ENCODE measurements at places on chromosomes 1 and 21.

- DNase-seq: no peak
Measured at GRCh38 chr1:224629965-224630364, 13.8 kb downstream of the CNIH3 start.

DNA sequence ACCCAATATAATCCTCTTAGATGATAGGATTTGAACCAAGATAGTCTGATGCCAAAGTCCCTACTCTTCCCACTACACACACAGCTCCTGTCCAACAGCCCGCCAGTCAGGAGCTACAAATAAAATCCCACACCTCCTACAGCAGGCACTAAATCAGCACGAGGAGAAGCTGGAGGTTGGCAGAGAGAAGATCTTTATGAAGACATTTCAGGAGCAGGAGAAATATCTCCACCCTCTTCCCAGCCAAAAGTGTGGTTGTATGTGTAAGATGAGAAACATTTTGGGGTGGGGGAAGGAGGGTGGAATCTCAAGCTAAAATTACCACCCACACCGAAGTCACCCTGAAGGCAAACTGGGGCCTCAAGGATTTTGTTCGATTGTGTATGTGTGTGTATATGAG is 54.5 kb downstream of the PLXNA2 start:
- no peak for DNase-seq

DNA sequence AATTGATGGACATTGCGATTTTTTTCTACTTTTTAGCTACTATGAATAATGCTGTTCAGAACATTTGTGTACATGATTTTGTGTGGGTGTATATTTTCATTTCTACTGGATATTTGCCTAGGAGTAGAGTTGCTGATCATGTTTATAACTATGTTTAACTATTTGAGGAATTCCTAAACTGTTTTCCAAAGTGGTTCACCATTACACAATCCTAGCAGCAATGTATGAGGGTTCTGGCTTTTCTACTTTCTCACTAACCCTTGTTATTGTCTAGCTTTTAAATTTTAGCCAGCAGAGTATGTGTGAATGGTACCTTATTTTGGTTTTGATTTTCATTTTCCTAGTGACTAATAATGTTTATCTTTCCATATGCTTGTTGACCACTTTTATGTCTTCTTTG is 86.2 kb downstream of the ATG4C start:
- DNase-seq: no peak

DNA sequence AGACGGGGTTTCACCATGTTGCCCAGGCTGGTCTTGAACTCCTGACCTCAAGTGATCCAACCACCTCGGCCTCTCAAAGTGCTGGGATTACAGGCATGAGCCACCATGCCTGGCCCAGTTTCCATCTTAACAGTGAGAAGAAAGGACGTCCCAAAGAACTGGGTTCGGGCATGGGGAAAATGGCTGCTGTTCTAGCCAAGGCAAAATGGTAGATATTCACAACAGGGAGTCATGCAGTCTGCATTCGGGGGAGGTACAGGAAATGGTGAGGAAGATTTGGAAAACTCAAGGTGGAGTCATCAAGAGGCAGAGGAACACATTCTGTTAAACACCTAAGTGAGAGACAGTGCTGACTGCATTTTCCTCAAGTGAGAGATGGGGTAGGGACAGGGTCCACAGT is 4.1 kb upstream of the ATP2B4 start:
- no peak for DNase-seq

- DNase-seq: no peak
Measured at GRCh38 chr1:2229911-2230731, 2.0 kb downstream of the SKI start.

GRCh38 chr1:83574791-83575190 is 424.1 kb downstream of the TTLL7 start:
- DNase-seq: no peak

DNA sequence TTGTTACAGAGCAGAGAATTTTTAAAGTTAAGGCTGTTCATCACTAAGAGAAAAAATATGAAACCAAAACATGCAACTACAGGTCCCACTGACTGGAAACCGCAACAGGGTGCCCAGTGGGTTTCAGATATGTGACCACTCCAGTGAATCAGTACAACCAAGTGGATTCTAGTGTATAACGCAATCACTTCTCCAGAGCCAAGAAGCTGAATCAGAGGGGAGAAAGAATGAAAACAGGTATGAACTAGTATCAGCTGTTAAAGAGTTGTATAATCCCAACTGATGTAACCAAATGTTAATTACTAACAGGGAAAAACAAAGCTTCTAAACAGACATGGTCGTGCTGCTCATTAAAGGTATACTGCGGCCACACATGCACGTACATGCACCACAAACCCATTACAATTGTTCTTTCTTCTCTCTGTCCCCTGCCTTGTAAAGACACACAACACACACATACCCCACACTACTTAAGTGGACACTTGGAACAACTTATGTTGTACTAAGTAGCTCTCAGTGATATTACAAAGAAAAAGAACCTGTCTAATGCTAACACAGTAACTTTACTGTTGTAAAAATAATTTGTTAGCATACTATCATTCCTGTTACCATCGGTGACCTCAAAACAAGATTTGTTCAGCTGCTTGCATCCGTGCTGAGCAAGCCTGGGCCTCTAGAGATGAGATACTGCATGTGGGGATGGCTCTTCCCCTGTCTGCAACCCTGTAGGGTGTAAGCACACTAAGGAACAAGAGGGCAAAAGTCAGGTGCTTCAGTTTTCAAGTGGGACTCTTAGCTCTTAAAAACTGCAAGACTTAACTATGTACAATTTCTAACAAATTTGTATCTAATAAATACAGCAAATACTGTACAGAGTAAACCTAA is 74.2 kb downstream of the PTPN14 start:
- peak; percentile 72 for DNase-seq

DNA sequence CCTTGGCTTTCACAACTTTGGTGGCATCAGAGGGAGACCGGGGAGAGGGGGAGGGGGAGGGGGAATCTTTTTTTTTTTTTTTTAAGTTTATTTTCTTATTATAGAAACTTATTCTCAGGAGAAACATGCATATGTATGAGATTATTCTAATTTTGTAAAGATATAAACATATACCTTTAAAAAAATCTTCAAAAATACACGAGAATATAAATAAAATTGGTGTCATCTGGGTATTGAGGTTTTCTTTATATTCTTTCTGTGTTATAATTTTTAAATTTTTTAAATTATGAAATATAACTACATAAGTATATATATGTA is 18.9 kb upstream of the SNRPE start:
- no peak for DNase-seq

- no peak for DNase-seq
Measured at GRCh38 chr1:56522680-56523079, 56.7 kb downstream of the PLPP3 start.

- no peak for DNase-seq
Measured at GRCh38 chr1:37666241-37666867, 26.0 kb upstream of the CDCA8 start.

- no peak for DNase-seq
Measured at GRCh38 chr1:17955302-17956285, 152.0 kb upstream of the IGSF21 start.

DNA sequence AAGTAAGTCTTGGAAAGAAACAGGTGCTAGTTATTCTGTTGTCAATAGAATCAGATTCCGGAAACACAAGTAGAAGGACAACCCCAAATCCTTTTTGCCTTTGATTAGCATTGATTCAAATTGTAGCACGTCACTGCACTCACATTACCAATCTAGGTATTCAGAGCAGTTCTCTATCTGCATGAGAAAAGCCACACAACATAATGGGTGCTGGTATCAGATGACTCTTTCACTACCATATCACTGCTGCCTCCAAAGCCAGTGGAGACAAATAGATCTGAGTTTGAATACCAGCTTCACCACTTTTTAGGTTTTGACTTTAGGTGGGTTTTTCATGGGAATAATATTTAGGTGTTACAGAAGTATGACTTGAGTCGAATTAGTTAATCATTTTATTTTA is 38.9 kb downstream of the RTCA start:
- DNase-seq: no peak

DNA sequence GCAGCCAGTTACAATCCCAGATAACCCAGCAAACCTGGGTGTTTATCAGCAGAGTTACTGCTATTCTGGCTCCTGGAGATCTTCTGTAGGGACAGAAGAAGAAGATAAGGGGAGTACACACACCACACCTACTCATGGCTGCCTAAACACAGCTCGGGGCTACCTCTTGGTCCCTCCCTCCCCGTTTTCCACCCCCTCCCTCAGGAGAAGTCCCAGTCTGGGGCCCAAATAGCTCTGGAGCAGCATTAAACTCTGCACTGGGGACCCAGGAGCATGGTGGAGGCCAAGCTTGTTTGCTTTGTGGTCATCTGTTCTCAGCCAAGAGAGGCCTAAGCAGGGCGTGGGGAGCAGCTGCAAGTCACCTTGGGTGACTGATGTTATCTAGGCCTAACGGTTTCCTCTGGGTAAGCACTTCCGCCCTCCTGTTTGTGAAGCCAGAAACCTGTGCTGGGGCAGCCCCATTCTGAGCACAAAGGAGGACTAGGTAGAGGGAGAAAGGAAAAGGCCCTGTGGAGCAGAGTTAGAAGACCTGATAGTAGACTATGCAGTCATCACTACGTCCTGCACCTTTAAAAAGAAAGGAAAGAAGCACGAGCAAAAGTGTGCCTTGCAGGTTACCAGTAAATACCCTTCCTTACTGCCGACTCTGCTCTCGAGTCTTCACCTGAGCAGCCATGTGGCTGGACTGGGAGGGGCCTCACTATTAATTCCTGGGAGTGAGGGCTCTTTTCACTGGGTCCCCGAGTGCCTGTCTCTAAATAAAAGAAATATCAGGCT is 2.0 kb upstream of the RCSD1 start:
- DNase-seq: no peak

DNA sequence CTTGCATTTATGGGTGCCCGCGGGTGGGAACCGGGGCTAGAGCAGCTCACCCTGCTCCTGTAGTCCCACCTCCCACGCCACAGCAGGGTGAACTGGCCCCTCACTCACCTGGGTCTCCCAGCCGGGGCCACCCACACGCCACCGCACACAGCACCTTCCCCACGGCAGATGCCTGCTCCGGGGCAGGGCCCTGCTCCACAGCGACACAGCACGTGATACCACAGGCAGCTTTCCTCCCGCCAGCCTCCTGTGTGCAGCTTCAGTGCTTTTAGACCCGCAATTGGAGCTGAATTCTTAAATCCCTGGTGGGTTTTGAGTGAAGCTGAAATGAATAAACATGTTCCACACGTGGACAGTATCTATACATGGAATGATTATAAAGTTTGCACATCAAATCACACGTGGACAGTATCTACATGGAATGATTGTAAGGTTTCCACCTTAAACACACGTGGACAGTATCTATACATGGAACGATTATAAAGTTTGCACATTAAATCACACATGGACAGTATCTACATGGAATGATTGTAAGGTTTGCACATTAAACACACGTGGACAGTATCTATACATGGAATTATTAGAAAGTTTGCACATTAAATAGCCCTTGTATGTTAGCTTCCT is 93.1 kb upstream of the COL6A1 start:
- DNase-seq: no peak

- no peak for DNase-seq
Measured at GRCh38 chr1:192147696-192148095, 10.6 kb upstream of the RGS18 start.

DNA sequence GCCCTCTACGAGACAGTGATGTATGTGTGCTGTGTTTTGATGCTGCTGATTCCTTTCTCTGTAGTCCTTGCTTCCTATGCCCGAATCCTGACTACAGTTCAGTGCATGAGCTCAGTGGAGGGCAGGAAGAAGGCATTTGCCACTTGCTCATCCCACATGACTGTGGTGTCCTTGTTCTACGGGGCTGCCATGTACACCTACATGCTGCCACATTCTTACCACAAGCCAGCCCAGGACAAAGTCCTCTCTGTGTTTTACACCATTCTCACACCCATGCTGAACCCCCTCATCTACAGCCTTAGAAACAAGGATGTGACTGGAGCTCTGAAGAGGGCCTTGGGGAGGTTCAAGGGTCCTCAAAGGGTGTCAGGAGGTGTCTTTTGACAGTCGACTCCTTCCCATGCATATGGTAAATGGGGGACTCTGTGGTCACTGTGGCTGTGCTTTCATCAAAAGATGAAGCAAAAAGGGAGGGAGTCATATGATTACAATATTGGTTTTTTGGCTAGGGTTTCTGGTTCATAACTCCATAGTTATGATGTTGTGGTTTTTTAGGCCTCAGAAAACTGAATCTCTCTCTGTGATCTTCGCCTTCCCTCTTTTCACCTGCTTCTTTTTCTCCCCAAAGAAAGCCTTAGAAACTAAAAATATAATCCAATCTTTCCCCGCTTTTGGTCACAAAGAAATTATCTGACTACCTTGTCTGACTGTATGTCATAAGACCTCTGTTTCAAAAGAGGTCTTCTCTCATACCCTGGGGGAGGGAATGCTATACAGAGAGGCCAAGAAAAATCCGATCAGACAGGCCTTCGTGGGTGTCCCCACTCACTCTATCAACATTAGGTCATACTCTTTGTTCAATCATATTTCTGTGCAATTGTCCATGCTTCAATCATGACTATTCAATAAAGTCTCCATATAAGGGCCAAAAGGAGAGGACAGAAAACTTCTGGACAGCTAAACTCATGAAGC is 4.2 kb downstream of the OR2T1 start:
- no peak for DNase-seq

GRCh38 chr1:51000160-51000559 is 30.1 kb downstream of the CDKN2C start:
- DNase-seq: no peak

GRCh38 chr21:45547545-45547900 is 5.3 kb upstream of the SLC19A1 start:
- no peak for DNase-seq

DNA sequence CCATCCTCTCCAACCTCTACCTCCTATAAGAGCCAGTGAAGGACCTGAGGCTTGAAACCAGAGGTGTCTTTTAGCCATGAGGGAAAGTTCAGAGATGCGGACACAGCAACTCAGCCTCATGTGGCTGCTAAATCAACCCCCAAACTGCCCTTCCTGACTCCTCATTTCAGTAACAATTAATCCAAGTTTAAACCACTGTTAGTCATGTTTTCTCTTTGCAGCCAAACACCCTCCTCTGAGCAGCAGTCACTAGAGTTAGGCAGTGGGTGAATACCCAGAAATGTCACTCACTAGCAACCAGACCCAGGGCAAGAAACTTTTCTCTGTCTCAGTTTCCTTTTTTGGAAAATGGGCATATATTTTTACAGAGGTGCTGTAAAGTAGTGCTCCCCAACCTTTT is 71.2 kb downstream of the KCNJ15 start:
- DNase-seq: no peak

DNA sequence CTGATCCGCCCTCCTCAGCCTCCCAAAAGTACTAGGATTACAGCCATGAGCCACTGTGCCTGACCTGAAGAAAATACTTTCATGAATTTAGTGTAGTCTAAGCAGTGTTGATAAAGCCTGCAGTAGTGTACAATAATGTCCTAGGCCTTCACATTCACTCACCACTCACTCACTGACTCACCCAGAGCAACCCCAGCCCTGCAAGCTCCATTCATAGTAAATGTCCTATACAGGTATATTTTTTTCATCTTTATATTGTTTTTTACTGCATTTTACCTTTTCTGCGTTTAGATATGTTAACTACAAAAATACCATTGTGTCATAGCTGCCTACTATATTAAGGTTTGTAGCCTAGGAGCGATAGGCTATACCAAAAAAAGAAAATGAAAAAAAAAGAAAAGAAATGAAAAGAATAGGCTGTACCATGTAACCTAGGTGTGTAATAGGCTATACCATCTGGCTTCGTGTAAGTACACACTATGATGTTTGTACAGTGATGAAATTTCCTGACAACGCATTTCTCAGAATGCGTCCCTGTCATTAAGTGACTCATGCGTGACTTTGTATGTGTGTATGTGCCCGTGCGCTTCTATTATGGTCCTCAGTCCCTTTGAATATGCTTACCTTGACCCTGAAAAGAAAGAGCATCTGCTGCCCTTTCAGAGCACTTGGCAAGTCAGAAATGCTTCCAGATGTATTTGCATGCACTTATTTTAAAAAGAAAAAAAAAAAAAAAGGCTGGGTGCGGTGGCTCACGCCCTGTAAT is 9.2 kb upstream of the SLAMF8 start:
- DNase-seq: no peak

Measured in smooth muscle cell of the brain vasculature (primary cell).